T-helper 2 cell (primary cell): ENCODE measurements at places on chromosomes 7 and 10.

- no peak for DNase-seq
These were observed 583.2 kb downstream of the GATA3 start for GRCh38 chr10:8637640-8638039.

DNA sequence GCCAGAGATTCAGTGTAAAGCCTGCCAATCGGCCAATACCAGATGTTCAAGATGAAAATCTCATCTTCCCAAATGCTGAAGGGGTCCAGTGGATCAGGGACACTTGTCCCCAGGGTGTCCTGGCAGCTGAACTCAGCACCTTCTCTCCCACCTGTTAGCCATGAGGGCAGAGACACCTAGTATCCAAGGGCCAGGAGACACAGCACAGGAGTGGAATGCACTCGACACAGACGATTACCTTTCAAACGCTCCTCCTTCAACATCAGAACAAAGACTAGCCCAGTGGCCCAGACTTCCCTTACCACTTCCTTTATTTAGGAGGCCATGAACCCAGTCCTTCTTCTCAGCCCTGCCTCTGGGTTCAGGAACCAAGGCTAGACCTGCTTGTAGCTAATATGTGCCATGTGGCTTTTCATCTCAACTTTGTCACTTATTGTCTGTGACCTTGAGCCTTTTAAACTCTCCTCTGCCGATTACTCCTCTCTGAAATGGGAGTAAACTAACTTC, 180.3 kb upstream of the PLXNA4 start:
- no peak for DNase-seq

DNA sequence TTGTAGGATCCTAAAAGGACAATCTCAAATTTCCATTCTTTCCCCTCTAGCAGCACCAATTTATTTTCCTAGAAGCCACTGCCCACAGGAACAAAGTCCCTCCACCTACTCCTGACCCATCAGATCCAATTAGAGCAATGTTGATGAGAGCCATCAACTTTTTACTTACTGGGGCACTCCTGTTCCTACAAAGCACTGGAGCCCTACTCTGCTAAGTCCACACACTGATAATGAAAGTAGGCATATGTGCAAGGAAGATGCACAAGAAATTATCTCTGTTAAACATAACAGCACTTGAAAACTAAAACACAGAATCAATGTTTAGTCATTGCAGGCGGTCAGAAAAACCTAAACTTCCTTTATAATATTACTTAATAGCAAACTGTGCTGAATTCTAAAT, 3.6 kb downstream of the HERPUD2 start:
- no peak for DNase-seq

DNA sequence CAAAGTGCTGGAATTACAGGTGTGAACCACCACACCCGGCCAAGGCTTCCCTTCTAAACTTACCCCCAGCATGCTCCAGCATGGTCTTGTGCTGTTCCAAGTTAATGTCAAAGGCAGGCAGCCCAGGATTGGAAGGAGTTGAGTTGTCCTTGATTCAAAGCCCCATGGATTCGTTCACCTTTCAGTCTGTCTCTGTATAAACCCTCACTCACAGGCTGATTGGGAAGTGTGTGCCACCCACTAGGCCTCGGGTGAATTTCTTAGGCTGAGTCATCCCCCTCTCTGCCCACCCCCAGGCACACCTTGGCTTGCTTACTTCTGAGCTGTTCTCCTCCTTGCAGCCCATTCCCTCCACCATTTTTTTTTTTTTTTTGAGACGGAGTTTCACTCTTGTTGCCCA, 13.3 kb upstream of the PRDX3 start:
- no peak for DNase-seq

- DNase-seq, result no peak
These were observed 3.1 kb upstream of the HOXA9 start for GRCh38 chr7:27168265-27168947.

GRCh38 chr10:45437587-45438465, 63.8 kb downstream of the ALOX5 start:
- no peak for DNase-seq

DNA sequence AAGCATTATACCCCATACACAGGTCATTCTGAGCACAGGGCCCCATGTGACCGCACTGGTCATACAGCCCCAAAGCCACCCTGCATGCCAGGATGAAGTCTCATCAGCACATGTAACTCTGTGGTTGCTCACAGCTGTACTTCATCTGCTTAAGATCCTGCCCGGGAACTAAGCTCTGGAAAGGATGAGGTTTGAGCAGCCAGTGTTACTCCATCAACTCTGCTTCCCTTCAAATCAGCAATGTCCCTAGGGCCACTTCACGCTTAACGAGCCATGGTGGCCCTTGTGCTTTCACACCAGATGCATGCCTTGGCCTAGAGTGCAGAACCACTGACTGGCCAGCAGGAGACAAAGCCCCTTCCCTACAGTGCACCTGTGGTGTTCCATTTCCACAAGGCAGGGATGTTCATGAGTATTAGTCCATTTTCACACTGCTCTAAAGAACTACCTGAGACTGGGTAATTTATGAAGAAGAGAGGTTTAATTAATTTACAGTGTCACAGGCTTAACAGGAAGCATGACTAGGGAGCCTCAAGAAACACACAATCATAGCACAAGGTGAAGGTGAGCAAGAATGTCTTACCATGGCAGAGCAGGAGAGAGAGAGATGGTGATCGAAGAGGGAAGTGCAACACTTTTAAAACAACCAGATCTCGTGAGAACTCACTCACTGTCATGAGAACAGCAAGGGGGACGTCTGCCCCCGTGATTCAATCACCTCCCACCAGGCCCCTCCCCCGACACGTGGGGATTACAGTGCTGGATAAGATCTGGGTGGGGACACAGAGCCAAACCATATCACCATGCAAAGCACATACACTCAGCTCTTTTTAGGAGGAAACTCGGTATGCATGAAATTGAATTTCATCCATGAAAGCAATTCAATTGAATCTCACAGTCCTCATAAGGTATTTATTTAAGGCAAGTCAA, 149.0 kb upstream of the CDCA7L start:
- no peak for DNase-seq
